ENCODE measurements at places on chromosomes 11 and 22.

DNA sequence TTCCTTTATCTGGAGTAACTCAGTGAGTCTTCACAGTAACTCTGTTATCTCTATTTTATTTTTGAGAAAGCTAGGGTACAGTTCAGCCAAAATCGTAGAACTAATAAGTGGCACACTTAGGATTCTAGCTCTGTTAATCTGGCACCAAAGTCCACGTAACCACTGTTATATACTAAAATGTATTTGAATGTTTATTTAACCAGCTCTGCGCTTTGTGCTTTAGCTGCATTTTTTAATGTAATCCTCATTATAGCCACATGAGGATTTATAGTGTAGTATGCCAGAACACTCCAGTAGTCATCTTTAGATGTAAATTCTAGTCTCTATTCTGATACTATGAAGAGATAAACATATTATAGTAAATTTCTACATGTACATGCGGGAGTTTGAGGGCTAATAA, 36.8 kb downstream of the YAP1 start:
- DNase-seq, result no peak

- no peak for DNase-seq
Measured at GRCh38 chr11:111777094-111778046, 11.2 kb upstream of the PPP2R1B start.

- no peak for DNase-seq
Measured at GRCh38 chr11:35178873-35179272, 39.9 kb downstream of the CD44 start.

DNA sequence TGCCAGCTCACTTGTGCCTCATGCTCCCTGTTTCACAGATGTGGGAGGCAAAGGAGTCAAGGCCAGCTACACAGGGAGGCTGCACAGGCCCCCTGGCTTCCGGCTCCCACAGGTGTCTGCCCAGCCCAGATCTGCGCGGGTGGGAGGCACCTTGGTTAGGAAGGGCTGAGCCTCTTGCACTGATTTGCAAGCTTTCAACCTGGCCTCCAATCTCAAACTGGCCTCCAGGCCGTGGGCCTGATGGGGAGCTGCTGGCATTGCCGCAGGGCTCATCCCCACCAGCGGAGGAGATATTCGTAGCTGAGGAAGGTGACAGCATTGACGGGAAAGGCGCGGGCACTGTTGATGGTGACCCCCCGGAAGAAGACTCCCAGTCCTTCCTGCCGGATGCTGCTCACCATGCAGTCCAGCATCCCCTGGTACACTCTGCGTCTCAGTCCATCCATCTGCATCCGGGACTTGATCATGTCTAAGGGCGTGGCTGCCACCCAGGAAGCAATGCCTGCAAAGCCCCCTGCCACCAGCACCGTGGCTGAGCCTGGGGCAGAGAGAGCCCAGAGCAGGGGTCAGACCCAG, 6.2 kb downstream of the SLC25A45 start:
- no peak for DNase-seq

GRCh38 chr11:42812960-42813359, 498.8 kb upstream of the API5 start:
- DNase-seq, result no peak

DNA sequence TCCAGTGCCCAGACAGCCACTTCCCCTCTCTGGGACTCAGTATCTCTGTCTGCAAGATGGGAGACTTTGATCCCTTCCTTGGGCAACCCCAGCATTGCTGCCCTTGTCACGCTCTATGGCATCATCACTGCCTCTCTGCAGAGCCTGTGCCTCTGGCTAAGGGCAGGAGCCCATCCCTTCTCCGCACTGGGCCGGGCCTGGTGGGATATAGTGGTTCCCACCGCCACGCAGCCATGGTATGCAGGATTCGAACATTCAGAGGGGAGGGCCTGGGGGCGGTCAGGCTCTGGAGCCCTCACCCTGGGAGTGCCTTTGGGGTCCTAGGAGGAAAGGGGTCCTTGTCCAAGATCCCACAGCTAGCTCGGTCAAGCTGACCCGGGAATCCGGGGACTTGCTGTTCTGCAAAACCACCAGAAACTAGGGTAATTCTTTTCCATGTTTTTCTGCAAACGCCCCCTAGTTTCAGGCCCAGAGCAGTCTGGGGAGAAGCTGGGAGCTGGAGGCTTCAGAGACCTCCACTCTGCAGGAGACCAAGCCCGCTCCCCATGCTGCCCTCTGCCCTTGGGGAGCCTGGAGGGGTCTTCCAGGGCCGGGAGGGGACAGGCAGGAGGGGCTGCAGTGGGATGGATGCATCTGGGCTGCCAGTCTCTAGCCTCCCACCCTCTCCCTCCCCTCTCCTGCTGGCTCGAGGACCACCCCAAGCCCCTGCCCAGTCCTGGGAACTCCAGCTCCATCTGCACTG, 24.4 kb upstream of the CBX7 start:
- no peak for DNase-seq

GRCh38 chr11:28697920-28698827, 590.0 kb downstream of the METTL15 start:
- no peak for DNase-seq

- no peak for DNase-seq
Measured at GRCh38 chr11:17273211-17273610, 3.3 kb upstream of the NUCB2 start.

GRCh38 chr11:123581651-123582399, 72.6 kb downstream of the SCN3B start:
- no peak for DNase-seq

DNA sequence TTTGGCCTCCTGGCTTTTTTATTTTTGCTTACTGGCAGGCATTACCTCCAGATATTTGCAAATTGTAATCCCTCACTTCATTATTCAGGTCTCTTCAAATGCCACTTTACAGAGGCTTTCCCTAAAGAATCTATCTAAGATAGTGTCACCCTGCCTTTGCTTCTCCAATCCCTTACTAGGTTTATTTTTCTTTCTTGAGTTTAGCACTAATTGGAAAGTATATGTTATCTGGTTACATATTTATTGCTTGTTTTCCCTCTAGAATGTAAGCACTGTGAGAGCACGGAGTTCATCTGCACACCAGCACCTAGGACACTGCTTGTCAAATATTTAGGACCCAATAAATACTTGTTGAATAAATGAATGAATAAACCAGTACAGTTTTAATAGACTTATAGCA, 3.5 kb downstream of the KIF18A start:
- DNase-seq, result no peak

DNA sequence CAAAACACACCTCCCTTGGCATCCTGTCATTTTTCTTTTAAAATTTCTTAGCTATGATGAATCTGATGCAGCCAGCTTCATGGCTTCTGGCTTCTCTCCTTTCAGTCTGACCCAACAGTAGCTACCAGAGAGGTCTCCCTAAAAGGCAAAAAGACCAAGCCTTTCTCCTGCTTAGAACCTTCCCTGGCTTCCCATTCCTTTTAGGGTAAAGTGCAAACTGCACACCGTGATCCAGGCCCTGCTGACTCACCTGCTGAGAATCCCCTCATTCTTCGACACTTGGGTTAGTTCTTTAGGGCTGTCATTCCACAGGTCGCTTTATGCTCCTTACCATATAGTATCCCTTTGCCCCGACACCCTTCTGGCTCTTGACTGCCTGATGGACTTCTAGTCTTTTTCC, 362.4 kb downstream of the MIAT start:
- DNase-seq, result no peak

GRCh38 chr22:29773233-29773632, 6.1 kb downstream of the UQCR10 start:
- no peak for DNase-seq

DNA sequence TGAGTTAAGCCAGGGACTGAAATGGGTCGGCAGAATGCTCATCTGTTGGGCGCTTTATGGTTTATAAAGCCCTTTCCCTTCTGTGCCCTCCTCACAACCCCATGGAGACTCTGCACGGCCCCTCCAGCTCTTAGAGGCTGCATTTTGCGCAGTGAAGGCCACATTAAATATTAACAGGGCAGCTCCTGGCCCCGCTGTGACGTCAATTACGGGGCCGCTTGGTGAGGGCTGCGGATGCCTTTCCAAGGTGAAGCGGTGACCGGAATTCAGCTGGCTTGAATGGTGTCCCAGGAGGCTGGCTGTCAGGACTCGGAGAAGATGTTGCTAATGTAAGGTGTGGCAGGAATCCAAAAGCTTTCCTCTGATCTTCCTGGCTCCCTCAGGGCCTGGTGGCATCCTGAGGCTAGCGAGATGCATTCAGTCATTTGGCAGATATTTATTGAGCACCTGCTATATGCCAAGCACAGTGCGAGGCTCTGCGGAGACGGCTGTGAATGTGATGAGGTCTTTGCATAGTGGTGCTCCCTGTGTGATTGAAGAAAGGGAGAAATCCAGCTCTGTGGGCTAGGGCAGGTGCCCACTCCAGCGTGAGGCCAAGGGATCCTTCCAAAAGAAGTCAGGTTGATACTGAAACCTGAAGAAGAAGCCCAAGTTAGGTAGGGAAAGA, 10.4 kb upstream of the YWHAH start:
- no peak for DNase-seq

DNA sequence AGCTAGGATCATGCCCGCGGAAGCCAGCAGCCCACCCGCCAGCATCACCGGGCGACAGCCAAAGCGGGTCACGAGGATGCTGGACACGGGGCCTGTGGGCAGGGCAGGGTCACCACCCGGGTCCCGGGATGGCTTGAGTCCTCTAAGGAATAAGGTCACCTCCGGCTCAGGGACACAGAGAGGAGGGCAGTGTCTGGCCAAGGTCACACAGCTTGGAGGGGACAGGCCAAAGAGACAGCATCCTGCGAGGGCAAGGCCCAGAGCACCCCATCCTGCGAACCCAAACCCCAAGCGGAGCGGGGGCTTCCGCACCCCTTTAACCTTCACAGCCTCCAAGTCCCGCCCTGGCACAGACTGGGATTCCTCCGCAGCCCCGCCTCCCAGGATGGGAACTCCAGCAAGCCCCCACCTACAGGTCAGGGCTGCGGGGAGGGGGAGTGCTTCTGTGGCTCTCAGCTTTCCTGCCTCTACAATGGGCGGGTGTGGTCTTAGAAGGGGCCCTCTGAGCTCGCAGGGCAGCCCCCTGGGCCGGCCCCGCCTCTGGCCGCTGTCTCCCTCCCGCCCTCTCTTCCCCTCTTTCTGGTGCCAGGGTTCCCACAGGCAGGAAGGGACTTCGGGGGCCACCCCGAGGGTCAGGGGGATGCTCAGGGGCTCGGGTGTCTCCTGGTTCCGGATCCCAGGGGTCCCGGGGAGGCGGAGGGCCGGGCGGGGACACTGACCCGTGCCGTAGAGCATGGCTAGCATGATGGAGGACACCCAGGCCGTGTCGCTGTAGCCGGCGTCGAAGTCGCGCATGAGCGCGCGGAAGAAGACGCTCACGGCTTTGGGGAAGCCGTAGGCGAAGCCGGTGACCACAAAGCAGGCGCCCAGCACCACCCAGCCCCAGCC, 1.8 kb downstream of the SLC16A8 start:
- no peak for DNase-seq

- DNase-seq, result peak; percentile 16
Measured at GRCh38 chr11:66020618-66021357, 5.5 kb downstream of the CATSPER1 start.

DNA sequence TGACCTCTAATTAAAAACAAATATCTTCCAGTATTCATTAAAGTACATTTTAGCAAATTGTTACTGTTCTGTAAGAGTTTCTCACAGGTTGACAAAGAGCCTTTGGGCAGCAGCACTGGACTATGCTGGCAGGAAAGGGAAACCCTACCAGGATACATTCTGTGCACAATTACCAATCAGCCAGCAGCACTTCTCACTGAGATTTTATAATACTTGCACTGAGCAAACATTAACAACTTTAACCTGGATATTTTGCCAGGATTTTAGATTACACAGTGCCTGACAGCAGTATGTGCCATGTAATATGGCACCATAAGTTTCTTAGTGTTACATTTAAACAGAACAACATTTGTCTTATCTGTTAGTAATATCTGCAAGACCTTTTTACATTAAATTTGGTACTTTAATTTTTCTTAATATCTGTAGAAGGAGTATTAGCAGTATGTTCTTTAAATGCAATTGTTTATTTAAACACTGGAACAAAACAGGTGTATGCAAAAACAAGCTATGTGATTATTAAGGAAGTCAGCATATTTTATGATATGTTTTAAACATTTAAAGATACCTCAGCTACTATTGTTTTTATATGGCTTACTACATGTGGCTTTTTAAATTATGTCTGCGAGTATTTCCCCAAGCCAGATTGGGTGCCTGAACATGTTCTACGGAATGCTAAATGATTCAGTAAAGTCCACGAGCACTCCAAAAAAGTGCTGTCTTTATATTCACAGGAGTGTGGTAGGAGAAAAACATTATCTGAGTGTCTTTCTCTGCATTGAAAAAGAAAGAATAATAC, 699.0 kb upstream of the LUZP2 start:
- no peak for DNase-seq

DNA sequence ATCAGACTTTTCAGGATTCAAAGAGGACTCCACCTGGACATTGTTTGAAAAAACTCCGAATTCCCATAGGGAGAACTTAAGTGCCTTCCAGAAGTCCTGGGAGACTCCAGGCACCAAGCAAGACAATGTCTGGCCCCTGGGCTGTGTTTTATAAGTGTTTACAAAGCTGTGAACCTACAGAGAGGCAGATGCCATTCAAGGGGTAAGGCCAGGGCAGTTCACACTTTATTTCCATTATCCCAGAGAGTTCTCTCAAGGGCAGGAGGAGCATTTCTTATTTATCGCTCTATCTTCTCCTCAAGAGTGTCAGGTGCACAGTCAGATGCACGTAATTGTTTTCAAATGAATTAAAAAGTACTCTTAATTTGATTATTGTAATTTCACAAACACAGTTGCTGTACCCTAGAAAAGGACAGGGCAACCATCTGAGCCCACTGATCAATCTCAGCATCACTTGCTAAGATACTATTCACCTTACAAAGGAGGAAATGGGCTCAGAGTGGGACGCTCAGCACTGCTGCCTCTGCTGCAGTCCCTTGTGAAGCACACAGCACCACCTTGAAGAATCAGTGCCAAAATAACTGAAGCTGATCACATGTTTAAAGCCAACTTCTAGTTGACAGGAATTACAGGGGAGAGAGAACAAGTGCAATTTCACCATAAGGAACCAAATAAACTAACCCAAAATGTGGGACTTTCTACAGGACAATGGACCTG, 35.0 kb downstream of the RASSF10 start:
- DNase-seq, result no peak

DNA sequence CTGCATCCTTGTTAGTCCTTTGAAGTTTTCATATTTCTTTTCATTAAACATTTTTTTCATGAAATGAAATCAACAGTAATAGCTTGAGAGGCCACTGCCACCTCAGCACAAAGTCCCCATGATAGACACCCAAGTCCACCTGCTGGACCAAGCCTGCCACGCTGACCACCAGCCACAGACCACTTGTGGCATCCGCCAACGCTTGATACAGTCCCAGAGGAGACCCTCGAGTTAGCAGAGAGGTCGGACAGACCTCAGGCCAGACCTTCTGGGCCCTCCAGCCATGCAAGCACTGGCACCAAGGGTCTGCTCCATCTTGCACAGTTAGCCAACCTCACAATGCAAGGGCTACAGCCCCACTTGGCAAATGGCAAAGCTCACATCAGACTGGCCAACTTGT, 91.8 kb upstream of the RTL6 start:
- no peak for DNase-seq

- DNase-seq, result no peak
Measured at GRCh38 chr22:44075022-44075421, 50.9 kb downstream of the PARVB start.

- DNase-seq, result no peak
Measured at GRCh38 chr11:65262381-65262680, 569 bp downstream of the POLA2 start.
